Posterior vena cava (tissue), 2 donors: ENCODE measurements at places on chromosomes 3 and 15. TPM values are rescaled to one million over a fixed set of nuclear protein-coding genes. Genes with fewer than 3 reads are reported as not detected.

Gene C3orf49
- total RNA-seq: not detected

Gene PPM1L
- 12.3 TPM for total RNA-seq

Gene CKMT1A
- not detected for total RNA-seq

Gene ANKUB1
- total RNA-seq: not detected

Gene ARL14
- not detected for total RNA-seq

Gene SLMAP
- total RNA-seq: 403 TPM

Gene NTRK3
- total RNA-seq: 94.1 TPM

Gene RAB27A
- 40.6 TPM for total RNA-seq

Gene THPO
- total RNA-seq: 0.71 TPM

Gene SV2B
- 3.4 TPM for total RNA-seq

Gene CHRNA3
- not detected for total RNA-seq

Gene ANKDD1A
- total RNA-seq: 25.1 TPM
